ENCODE measurements at places on chromosomes 3 and 15.

- DNase-seq = no peak
Measured at GRCh38 chr3:130576375-130577266, 59.6 kb downstream of the COL6A6 start.

DNA sequence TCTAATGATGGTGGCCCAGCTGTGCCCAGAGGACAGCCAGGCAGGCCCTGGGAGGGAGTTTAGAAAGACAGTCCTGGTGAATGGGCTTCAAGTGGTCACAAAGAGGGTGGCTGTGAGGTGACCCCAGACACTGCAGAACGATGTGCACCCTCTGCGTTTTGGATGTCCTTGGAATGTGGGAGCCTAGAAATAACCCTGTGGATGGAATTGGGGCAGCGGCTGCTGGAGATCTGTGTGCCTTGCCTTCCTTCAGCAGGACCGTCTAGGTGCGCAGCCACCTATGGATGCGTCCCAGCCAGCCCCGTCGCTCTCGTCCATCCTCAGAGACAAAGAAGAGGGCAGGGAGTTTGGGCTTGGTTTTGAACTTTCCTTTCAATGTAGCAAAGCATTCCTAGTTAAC, 46.5 kb downstream of the KLHL25 start:
- no peak for DNase-seq

DNA sequence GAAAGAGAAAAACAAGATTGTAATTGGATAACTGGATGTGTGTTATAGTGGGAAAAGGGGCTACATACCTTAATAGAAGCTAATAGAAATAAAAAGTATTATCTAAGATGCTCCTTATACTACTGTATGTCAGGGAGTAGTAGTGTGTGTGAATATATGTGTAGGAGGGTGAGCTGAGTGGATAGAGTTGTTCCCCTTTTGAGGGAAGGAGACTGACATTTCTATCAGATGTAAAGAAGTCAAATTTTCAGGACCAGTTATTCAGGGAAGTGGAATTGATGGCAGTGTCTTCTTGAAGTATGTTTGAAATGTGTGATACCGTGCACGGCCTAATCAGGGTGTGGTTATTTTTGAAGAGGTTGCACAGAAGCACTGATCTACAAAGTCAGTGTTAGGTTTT, 49.1 kb downstream of the PCOLCE2 start:
- DNase-seq = no peak

GRCh38 chr3:177234121-177234520, 36.8 kb upstream of the TBL1XR1 start:
- DNase-seq = no peak

- no peak for DNase-seq
Measured at GRCh38 chr3:31234145-31234544, 298.6 kb upstream of the STT3B start.

DNA sequence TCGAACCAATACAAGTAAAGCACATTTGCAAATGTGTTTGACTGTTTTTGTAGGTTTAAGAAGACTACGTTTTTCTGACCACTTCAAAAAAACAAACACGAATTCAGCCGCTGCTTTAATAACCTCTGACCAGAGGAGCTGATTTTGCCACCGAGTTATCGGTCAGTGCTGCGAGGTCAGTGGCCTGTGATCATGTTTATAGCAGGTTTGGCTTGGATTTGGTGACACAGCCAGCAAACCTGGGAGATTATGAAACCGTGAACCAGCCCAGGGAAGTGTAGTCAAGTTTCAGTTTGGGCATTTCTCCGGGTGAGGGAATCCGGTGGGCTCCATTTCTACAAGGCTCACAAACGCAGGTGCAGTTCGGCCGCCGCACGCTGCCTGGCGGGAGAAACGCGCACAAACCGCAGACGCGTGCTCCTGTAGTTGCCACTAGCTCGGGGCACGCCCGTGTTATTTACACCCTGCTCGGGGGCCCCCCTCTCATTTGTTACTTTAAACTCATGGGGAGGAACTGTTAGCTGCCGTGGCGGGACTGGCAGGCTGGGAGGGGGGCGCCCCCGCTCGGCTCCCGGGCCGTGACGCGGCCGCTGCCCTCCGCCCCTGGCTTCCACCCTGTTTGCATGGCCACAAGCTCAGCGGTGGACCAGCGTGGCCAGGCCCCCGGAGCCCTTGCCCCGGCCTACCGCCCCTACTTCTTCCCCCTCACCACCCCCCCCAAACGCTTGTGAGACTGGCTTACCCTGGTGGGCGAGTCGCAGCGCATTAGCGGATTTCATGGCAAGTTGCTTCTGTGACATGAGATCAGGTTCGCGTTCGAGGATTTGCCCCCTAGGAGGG, 13.6 kb upstream of the ONECUT1 start:
- DNase-seq = no peak

- no peak for DNase-seq
Measured at GRCh38 chr3:172275586-172275985, 172.7 kb downstream of the GHSR start.

DNA sequence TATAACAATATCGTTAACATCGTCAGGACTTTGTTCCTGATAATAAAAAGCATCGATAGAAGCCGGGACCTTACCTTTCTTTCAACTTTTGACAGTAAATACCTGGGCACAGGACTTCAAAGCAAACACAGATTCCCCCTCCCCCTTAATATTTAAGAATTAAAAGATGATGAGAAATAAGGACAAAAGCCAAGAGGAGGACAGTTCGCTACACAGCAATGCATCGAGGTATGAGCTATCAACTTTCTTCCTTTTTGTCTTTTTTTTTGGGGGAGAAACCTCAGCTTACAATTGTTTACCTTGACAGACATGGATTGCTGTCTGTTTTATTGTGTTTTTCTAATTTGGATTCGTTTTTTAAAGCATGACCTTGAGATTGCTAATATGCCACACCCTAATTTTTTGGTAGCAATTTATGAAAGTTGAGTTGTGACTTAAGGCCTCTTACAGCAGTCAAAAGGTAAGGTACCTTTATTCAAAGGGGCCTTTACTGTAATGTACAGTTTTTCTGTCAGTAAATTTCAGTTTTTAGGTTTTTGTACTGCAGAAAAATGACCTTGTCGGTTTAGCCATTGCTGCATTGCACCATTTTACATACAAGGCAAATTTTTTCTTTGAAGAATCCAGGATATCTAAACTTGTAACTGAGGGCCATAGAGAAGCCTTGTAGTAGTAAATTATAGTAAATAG, 1.1 kb downstream of the CHD2 start:
- no peak for DNase-seq

GRCh38 chr3:189276444-189277219, 104.9 kb downstream of the TPRG1 start:
- DNase-seq = peak; percentile 59

Data from LoVo (cell line).